ENCODE measurements at places on chromosomes 5 and 9. TPM values are rescaled to one million over a fixed set of nuclear protein-coding genes. Genes with fewer than 3 reads are reported as not detected.

DNA sequence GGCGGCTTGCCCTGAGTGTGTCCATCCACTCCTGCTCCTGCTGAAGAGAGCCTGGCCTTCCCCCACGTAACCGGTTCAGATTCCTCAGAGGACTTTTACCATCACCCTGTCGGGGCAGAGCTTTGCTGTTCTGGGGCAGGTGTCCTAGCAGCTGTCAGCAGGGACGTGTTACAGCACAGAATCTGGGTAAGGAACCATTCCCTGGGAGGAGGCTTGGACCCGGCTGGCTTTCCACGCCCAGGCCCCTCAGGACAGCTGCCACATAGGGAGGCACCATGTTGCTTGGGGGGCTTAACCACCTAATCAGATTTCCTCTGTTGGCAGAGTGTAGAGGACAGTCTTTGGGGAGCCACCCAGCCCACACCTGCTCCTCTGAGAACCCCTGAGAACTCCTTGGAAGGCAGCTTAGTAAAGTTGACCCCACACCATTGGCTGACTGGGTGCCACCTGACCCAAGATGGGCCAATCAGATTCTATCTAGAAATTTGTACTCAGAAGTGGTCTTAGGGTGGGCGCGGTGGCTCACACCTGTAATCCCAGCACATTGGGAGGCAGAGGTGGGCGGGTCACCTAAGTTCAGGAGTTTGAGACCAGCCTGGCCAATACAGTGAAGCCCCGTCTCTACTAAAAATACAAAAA lies 23.3 kb upstream of the EEIG1 start:
- no peak for DNase-seq
- no peak overlapping the region for H3K27ac ChIP-seq
- H3K4me1 ChIP-seq, result peaks cover 12% of the 10 kb centered on the region
- H3K27me3 ChIP-seq, result no peaks in the 10 kb centered on the region

- no peak for DNase-seq
- peaks cover 25% of the 10 kb centered on the region for H3K36me3 ChIP-seq
- H3K4me3 ChIP-seq, result no peak overlapping the region
- no peaks in the 10 kb centered on the region for H3K4me1 ChIP-seq
- H3K27me3 ChIP-seq, result no peaks in the 10 kb centered on the region
- no peak overlapping the region for H3K27ac ChIP-seq
Measured at GRCh38 chr9:120450916-120451315, 129.1 kb downstream of the CDK5RAP2 start.

DNA sequence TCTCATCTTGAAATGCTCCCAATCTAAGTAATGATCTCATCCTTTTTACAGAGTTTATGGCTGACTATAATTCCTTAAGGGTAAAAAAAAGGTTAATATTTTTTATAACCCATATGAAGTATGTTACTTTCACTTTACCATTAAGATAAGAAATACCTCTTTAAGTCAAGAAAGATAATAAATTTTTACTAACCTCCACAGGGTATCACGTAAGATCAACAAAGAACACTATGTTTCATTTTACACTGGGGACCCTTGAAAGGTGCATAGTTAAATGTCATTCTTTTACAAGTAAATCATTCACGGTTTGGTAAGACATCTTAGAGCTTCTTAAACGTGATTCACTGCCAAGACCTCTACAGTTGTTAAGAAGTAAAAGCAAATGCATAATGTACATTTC lies 472.7 kb upstream of the CDH9 start:
- no peaks in the 10 kb centered on the region for H3K27me3 ChIP-seq
- H3K36me3 ChIP-seq, result no peaks in the 10 kb centered on the region
- DNase-seq, result no peak
- no peak overlapping the region for H3K4me3 ChIP-seq
- no peaks in the 10 kb centered on the region for H3K4me1 ChIP-seq
- no peak overlapping the region for H3K27ac ChIP-seq

DNA sequence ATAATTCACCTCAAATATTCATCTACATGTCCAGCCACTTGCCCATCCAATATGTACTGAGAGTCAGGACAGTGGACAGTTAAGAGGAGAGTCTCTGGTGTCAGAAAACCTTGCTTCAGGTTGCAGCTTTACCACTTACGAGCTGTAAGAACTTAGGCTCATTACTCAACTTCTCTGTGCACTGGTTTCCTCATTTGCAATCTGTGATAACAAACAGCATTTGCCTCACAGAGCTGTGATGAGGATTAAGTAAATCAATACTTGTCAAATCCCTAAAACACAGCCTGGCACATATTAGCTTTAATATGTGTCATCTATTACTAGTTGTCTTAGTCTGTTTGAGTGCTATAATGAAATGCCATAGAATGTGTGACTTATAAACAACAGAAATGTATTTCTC lies 8.6 kb downstream of the GOLGA1 start:
- no peak overlapping the region for H3K27ac ChIP-seq
- no peaks in the 10 kb centered on the region for H3K27me3 ChIP-seq
- no peaks in the 10 kb centered on the region for H3K4me1 ChIP-seq
- H3K36me3 ChIP-seq, result peaks cover 21% of the 10 kb centered on the region

DNA sequence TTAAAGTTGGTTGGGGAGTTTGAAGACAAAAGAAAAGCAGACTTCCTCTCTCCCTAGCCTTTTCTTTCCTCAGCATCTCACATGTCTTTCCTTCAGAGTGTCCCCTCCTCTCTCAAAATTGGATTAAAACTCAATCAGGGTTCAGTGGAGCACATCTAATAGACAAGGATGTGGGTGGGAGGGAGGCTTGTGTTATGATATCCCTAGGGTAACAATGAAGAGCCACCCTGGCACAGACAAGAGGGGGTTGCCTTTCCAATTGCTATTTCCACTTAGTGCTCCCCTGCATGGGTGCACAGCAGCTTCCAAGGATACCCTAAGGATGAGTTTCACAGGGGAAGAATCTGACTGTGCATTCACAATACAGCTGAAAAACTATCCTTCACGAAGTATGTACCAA lies 585.2 kb upstream of the C9orf72 start:
- DNase-seq, result no peak
- no peak overlapping the region for H3K4me3 ChIP-seq
- H3K27me3 ChIP-seq, result no peaks in the 10 kb centered on the region

GRCh38 chr5:97658116-97658900 lies 475.3 kb upstream of the RIOK2 start:
- no peak overlapping the region for H3K27ac ChIP-seq
- DNase-seq, result no peak
- H3K36me3 ChIP-seq, result no peaks in the 10 kb centered on the region

- H3K27me3 ChIP-seq, result no peaks in the 10 kb centered on the region
- H3K4me1 ChIP-seq, result no peaks in the 10 kb centered on the region
- no peak for DNase-seq
- peaks cover 58% of the 10 kb centered on the region for H3K36me3 ChIP-seq
Measured at GRCh38 chr5:150055326-150056074, 30.9 kb downstream of the CSF1R start.

- no peaks in the 10 kb centered on the region for H3K36me3 ChIP-seq
- H3K27me3 ChIP-seq, result no peaks in the 10 kb centered on the region
Measured at GRCh38 chr9:109428854-109429253, 69.3 kb downstream of the PTPN3 start.

GRCh38 chr9:102950346-102950745 lies 44.8 kb upstream of the CYLC2 start:
- no peaks in the 10 kb centered on the region for H3K36me3 ChIP-seq
- no peak for DNase-seq
- no peak overlapping the region for H3K27ac ChIP-seq
- no peaks in the 10 kb centered on the region for H3K27me3 ChIP-seq

DNA sequence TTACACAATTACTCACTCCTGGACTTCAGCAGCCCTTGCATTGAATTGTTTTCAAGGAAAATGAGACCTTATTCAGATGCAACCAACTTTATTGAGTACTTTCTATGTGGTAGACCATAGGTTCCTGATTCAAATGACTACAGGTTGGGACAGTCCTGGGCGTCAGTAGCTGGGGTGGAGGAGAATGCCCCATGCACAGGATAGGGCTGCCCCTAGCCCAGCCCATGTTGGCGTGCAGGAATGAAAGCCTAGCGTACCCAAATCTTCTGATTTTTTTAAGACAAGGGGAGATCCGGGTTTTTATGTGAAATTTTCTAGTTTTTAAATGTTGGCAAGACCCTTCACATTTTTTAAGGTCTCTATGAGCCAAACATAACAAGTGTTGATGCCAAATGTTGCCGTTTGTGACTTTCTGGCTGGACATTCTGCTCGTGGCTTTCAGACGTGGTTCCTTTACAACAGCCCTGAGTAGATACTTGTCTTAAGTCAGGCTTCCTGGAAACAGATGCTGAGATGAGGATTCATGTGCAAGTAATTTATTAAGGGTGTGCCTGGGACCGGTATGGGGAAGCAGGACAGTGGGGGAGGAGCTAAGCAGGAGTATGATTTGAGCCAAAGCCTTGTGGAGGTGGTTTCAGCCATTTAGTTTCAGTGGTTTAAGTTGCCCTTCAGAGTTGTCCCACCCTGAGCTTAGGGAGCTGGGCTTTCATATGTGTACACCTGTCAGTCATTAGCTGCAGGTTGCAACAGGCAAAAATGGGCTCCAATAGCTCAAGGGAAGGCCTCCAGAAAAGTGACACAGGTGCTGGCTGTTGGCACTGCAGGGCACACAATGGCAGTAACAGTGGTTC lies 154.1 kb downstream of the NTRK2 start:
- peaks cover 2% of the 10 kb centered on the region for H3K4me1 ChIP-seq
- no peak overlapping the region for H3K4me3 ChIP-seq
- H3K36me3 ChIP-seq, result no peaks in the 10 kb centered on the region
- DNase-seq, result no peak
- H3K27me3 ChIP-seq, result no peaks in the 10 kb centered on the region

DNA sequence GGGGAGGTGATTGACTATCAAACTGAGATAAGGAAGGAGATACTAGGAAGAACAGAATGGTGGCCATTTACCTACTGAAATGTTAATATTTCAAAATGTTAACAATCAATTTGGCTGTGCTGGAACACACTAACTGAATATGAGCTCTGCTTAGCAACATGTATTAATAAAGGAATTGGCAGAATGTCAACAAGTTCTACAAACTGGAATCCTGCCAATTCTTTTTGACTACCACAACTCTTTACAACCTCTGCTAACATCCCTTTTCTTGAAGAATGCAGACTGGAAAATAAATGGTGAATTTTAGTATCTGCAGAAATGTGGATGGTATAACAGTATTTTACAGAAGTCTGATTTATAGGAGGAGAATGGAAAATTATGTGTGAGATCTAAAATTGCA lies 446.4 kb downstream of the ISL1 start:
- no peaks in the 10 kb centered on the region for H3K36me3 ChIP-seq
- no peak overlapping the region for H3K27ac ChIP-seq
- no peak for DNase-seq
- H3K4me3 ChIP-seq, result no peak overlapping the region
- H3K4me1 ChIP-seq, result no peaks in the 10 kb centered on the region

DNA sequence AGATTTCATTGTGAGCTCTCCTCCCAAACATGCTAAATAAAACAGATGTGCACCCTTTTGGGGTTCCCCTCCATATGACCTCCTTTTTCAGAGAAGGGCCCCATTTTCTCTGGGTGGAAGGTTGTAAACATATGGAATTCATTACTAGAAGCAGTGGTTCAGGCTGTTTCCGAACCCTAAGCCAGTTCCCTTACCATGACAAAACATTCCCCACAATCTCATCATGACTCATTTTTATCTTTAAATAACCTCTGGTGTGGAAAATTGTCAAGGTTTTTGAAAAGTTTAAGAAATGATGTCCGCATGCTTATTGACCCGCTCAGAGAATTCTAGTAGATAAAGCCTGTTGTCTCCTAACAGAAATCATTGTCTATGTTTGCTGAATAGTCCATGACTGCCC lies 127.3 kb upstream of the PIK3R1 start:
- no peaks in the 10 kb centered on the region for H3K36me3 ChIP-seq
- H3K4me1 ChIP-seq, result no peaks in the 10 kb centered on the region
- H3K27me3 ChIP-seq, result no peaks in the 10 kb centered on the region
- no peak overlapping the region for H3K4me3 ChIP-seq
- no peak overlapping the region for H3K27ac ChIP-seq

GRCh38 chr9:77063645-77064285 lies 44.3 kb downstream of the FOXB2 start:
- H3K27ac ChIP-seq, result no peak overlapping the region
- no peaks in the 10 kb centered on the region for H3K4me1 ChIP-seq
- no peaks in the 10 kb centered on the region for H3K36me3 ChIP-seq
- H3K27me3 ChIP-seq, result no peaks in the 10 kb centered on the region

- H3K27ac ChIP-seq, result no peak overlapping the region
- no peaks in the 10 kb centered on the region for H3K36me3 ChIP-seq
- H3K4me1 ChIP-seq, result no peaks in the 10 kb centered on the region
Measured at GRCh38 chr5:81638471-81638870, 112.4 kb downstream of the SSBP2 start.

- no peaks in the 10 kb centered on the region for H3K4me1 ChIP-seq
- H3K27me3 ChIP-seq, result no peaks in the 10 kb centered on the region
- no peaks in the 10 kb centered on the region for H3K36me3 ChIP-seq
- peak; percentile 91 for DNase-seq
- H3K4me3 ChIP-seq, result no peak overlapping the region
Measured at GRCh38 chr5:109645707-109646192, 44.0 kb upstream of the MAN2A1 start.

- peaks cover 13% of the 10 kb centered on the region for H3K4me1 ChIP-seq
- DNase-seq, result no peak
- no peak overlapping the region for H3K27ac ChIP-seq
- H3K27me3 ChIP-seq, result no peaks in the 10 kb centered on the region
Measured at GRCh38 chr9:89865357-89865756, 260.5 kb downstream of the GADD45G start.

DNA sequence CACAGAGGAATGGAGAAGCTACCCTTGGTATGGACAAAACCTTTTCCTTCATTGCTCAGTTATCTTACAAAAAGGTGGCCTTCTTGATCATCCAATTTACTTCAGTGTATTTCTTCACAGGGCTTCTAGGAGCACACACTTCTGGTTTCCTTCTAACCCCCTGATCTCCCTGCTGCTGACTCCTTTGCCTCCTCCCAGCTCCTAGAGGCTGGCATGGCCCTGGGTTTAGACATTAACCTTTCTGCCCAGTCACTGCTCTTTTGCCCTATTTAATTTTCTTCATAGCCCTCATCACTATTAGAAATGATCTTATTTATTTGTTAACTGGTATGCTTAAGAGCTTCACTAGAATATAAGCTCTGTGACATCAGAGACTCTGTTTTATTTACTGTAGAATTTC lies 63.2 kb downstream of the ANKRD55 start:
- no peak overlapping the region for H3K4me3 ChIP-seq
- peaks cover 3% of the 10 kb centered on the region for H3K27me3 ChIP-seq
- no peaks in the 10 kb centered on the region for H3K36me3 ChIP-seq
- peak overlapping the region; percentile 37 for H3K27ac ChIP-seq
- peaks cover 9% of the 10 kb centered on the region for H3K4me1 ChIP-seq

GRCh38 chr5:12367973-12368372 lies 463.7 kb upstream of the CTNND2 start:
- no peaks in the 10 kb centered on the region for H3K4me1 ChIP-seq
- H3K27me3 ChIP-seq, result no peaks in the 10 kb centered on the region
- no peak for DNase-seq
- H3K4me3 ChIP-seq, result no peak overlapping the region
- no peaks in the 10 kb centered on the region for H3K36me3 ChIP-seq

Gene DOK3
- total RNA-seq, result 3.4 TPM

Gene SLC23A1
- 0.40 TPM for total RNA-seq

Gene SLC24A2
- 35.7 TPM for total RNA-seq

Gene LVRN
- 0.61 TPM for total RNA-seq

Gene PCDHGA1
- total RNA-seq, result 3.0 TPM

Gene SPATA24
- 4.8 TPM for total RNA-seq

Gene GPR21
- total RNA-seq, result 0.50 TPM

Gene ECM2
- 63.9 TPM for total RNA-seq
